Airway epithelial cell (primary cell): ENCODE measurements at places on chromosomes 2 and 18. TPM values are rescaled to one million over a fixed set of nuclear protein-coding genes. Genes with fewer than 3 reads are reported as not detected.

RNF144A gene
- total RNA-seq = 0.23 and 0.99 TPM in 2 replicates

RFTN2 gene
- total RNA-seq = not detected in 2 replicates

SIX3 gene
- total RNA-seq = not detected in 2 replicates

GALR1 gene
- total RNA-seq = not detected in 2 replicates

RAB6C gene
- not detected in 2 replicates for total RNA-seq

CIB4 gene
- not detected in 2 replicates for total RNA-seq

CD8B gene
- not detected in 2 replicates for total RNA-seq

UPP2 gene
- total RNA-seq = not detected in 2 replicates

SP9 gene
- total RNA-seq = not detected in 2 replicates

REG3A gene
- total RNA-seq = not detected in 2 replicates

NAT8 gene
- total RNA-seq = not detected in 2 replicates

SATB2 gene
- 0.28 and 0.42 TPM in 2 replicates for total RNA-seq

CLEC4F gene
- total RNA-seq = not detected in 2 replicates

ABHD1 gene
- not detected in 2 replicates for total RNA-seq

TDRD15 gene
- total RNA-seq = not detected in 2 replicates

SLC30A3 gene
- not detected in 2 replicates for total RNA-seq

OSBPL6 gene
- 1.6 and 3.9 TPM in 2 replicates for total RNA-seq

BCL2 gene
- total RNA-seq = 0.78 and 2.7 TPM in 2 replicates

CNDP1 gene
- not detected in 2 replicates for total RNA-seq

DSC1 gene
- 0.05 and 0.28 TPM in 2 replicates for total RNA-seq

ARL6IP6 gene
- 32.0 and 41.5 TPM in 2 replicates for total RNA-seq

LAPTM4A gene
- total RNA-seq = 71.0 and 84.1 TPM in 2 replicates

BCL2L11 gene
- 3.5 and 4.4 TPM in 2 replicates for total RNA-seq

CASP10 gene
- 3.8 and 5.6 TPM in 2 replicates for total RNA-seq

ACVR1C gene
- under 0.01 and 0.09 TPM in 2 replicates for total RNA-seq

KCNG2 gene
- total RNA-seq = 0.21 TPM in 1 of 2 replicates, not detected in the other

REG3G gene
- total RNA-seq = not detected in 2 replicates

THSD7B gene
- 0.05 and 0.07 TPM in 2 replicates for total RNA-seq

KCNK3 gene
- total RNA-seq = not detected in 2 replicates

TMEM131 gene
- 12.1 and 17.9 TPM in 2 replicates for total RNA-seq

DCAF17 gene
- 8.2 and 14.0 TPM in 2 replicates for total RNA-seq

LRP2 gene
- not detected in 2 replicates for total RNA-seq

PLA2R1 gene
- total RNA-seq = 2.1 and 3.0 TPM in 2 replicates

GMPPA gene
- 24.4 and 32.1 TPM in 2 replicates for total RNA-seq

POMC gene
- total RNA-seq = 0.85 and 0.88 TPM in 2 replicates

SMARCAL1 gene
- total RNA-seq = 9.8 and 20.7 TPM in 2 replicates

PDE11A gene
- total RNA-seq = not detected in 2 replicates

STARD6 gene
- 0.51 TPM in 1 of 2 replicates, not detected in the other for total RNA-seq

MAP2 gene
- total RNA-seq = 5.6 and 9.9 TPM in 2 replicates
